ENCODE measurements at places on chromosomes 5 and 9.
A peak's percentile ranks its signal among the peaks of the same experiment; 100 is the strongest.

DNA sequence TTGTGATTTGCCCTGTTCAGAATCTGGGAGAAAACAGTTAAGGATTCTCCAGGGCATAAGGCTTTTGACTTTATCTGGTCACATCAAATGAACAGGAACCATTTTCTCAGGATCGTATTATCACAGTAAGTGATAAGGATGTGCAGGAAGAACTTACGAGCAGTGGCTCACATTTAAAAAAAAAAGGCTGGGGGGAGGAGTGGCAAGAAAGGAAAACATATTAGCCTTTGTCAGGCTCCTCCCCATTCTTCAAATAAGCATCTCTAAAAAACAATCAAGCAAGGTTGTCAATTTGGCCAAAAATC, 234.3 kb upstream of the TMEM161B start:
- DNase-seq, result no peak

DNA sequence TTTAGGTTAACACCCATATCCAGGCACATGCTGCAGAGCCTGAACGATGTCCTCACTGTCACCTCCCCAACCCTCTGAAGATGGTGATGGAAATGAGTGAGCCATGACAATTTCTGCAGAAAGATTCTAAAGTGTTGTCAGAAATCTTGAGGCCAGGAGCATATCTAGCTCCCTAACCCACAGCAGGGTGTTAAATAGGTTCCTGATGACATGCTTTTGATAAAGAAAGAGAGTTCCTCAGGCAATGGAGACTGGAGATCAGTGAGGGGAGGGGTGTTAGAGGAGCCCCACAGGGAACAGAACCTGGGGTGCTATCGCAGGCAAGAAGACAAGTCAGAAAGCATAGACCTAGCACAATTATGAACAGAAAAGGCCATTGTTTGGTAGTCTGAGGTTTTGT, 95.7 kb downstream of the ENC1 start:
- DNase-seq, result no peak

DNA sequence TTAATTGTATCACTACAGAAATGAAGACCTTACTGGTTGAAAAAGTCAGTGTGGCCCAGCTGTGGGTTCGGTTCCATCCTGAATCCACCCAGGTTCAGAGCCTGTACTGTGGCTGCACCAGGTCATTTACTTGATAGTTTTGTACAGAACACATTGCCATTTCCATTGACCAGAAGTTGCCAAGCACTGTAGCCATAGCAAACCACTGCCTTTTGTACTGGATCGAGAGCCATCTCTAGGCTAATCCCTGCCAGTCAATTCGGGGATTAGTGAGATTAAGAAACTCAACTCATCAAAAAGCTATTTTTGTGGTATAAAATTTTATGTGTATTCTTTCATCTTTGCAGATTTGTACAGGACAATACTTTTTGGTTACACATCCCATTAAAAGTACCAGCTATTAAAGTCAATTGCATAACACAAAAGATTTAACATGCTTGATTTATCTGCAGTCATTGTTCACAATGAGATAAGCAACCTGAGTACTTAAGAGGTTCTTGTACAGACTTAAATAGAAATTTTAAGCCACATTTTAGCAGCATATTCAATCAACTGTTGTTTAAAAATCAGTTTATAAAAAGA, 108.5 kb upstream of the OTULINL start:
- DNase-seq, result no peak

GRCh38 chr5:65832603-65833228, 93.7 kb upstream of the ERBIN start:
- DNase-seq, result no peak

DNA sequence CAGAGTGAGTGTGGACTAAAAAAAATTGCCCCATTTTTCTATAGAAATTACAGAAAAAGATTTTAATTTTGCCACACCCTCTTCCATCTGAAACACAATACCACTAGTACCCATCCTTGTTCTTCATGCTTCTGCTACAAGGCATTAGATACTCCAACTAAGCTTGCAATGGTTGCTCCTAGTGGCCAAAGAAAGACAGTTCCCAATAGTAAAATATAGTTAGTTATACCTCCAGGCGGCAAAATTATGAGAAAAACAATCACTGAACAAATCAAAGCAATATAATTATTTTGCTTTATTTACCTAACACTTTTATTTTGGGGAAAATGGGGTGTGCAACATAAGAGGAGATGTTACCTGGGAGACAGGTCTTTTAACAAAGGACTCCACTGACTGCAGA, 101.2 kb downstream of the RAPGEF6 start:
- DNase-seq, result no peak

GRCh38 chr9:137971477-137972138, 94.0 kb downstream of the CACNA1B start:
- no peak for DNase-seq

DNA sequence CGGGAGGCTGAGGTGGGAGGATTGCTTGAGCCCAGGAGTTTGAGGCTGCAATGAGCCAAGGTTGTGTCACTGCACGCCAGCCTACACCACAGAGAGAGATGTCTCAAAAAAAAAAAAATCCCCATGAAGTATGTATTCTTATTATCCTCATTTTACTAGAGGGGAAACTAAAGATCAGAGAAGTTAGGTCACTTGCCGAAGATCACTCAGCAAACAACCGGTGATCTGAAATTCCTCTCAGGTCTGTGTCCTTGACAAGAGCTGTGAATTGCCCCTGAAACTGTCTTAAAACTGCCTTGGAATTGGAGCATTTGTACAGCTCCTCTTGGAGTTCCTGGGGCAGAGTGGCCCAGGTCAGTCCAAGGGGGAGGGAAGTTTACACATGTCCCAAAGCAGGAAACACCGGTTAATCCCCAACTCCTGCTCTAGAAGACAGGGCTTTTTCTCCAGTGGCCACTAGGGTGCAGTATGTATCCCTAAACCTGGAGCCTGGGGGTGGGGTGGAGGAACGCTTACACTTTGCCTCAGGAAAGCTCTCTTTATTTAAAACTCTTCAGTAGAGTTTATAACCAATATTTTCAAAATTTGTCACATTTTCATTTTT, 27.6 kb downstream of the AQP7 start:
- DNase-seq, result peak; percentile 51

Measured in HS-27A (cell line).